NCI-H1092 treated with DMSO at 0.1 percent for 48 hours (cell line): ENCODE measurements at places on chromosomes 16 and 17.

- DNase-seq: no peak
These were observed 24.3 kb upstream of the RFFL start for GRCh38 chr17:35087731-35088355.

- no peak for DNase-seq
These were observed 849 bp upstream of the SOX15 start for GRCh38 chr17:7590743-7591142.

- DNase-seq: no peak
These were observed 32.7 kb downstream of the NFATC3 start for GRCh38 chr16:68117884-68118283.

- no peak for DNase-seq
These were observed 391.3 kb upstream of the CDH5 start for GRCh38 chr16:65975049-65975708.

GRCh38 chr17:78781893-78782304 lies at the start of gene CYTH1:
Gene CYTH1 (minus strand): TSS chr17:78782273. CDS start chr17:78782223, 50 bp downstream.
- no peak for DNase-seq

DNA sequence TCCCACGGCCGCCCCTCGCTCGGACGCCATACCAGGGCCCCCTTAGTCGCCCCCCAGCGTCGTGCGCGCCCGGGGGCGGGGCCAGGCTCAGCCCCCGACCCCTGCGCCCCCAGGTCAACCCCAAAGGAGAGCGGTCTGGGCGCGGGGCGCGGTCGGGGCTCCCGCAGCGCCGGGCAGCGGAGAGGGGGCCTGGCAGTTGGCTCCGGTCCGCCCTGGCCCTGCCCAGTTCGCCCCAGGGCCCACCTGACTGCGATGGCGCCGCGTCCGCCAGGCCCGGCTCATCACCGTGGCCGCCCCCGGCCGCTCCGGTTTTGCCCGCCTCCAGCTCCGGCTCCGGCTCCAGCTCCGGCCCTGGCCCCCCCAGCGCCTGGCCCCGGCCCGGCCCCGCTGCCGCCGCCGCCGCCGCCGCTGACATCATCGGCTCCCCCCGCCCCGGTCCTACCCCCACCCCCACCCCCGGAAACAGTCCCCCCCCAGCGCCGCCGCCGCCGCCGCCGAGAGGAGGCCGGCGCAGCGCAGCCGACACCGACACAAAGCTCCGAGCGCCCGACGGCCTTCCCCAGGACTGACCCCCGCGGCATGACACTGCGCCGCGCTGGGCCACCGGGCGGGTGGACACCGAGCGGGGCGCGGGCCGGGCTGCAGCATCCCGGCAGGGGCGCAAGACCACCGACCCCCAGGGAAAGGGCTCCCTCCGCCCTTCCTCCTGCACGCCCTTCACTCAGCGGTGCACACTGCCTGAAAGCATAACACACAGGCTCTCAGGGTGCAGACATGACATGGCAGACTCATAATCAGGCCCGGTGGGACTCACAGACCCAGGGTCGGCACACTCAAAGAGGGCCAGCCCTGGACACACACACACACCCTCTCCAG lies at the start of gene ZBTB4:
Gene ZBTB4 (minus strand): TSS at position 419 of the 876 bp plus-strand sequence. CDS start 12,830 bp downstream, outside the sequence.
- DNase-seq: peak; percentile 31

DNA sequence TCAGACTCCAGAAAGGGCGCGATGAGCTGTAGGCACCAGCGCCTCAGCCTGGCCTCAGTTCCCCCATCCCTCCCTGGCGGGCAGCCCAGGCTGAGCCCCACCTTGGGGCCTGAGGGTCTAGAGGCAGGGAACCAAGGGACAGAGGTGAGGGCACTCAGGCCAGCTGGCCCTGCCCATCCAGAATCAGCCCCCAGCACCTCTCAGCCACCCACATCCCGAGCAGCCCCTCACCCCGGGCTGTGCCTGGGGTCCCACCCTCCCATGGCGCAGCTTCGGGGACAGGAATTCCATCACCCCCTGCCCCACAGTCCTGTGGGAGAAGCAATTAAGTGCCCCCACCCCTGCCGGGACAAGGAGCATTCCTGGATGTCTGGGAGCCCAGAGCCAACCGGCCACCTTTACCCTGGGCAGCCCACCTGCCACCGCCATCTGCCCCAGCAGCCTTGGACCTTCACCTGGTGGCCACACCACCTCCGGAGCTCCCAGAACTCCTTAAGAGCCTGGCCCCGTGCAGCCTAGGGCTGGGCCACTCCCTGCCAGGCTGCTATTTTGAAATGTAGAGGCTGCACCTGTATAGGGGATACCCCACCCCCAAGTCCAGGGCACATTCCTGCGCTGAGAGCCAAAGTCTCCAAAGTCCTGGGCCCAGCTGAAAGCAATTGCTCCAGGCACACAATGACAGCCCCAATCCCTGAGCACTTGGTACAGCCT lies 33.7 kb upstream of the PVALEF start:
- DNase-seq: no peak

- DNase-seq: no peak
These were observed 118.0 kb upstream of the ZNF469 start for GRCh38 chr16:88264641-88265285.

DNA sequence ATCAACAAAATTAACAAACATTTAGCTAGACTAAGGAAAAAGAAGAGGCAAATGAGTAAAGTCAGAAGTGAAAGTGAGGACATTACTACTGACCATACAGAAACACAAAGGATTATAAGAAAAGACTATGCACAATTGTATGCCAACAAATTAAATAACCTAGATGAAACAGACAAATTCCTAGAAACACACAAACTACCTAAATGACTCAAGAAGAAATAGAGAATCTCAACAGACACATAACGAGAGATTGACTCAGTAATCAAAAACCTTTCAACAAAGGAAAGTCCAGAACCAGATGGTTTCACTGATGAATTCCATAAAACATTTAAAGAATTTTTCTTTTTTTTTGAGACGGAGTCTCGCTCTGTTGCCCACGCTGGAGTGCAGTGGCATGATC lies 35.7 kb upstream of the MYLK3 start:
- DNase-seq: no peak

GRCh38 chr16:72092832-72093447 lies 480 bp downstream of the TXNL4B start:
- no peak for DNase-seq

DNA sequence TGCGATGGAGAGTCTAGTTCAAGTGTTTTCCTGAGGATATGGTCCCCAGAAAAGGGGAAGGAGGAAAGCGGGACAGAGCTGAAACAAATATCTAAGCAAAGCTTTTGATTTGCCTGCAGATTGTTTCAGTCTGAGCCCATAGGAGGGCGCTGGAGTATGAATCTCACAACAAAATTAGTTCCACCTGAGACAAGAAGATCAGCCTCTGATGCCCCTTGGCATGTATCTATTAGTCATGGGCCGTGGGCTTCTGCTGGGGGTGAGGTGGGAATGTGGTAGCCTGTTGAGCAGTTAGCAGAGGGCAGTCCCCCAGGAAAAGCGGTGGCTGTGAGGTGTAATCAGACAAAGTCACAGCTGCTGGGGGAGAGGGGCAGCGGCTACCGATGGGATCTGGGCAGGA lies 446.9 kb downstream of the CA10 start:
- peak; percentile 12 for DNase-seq

DNA sequence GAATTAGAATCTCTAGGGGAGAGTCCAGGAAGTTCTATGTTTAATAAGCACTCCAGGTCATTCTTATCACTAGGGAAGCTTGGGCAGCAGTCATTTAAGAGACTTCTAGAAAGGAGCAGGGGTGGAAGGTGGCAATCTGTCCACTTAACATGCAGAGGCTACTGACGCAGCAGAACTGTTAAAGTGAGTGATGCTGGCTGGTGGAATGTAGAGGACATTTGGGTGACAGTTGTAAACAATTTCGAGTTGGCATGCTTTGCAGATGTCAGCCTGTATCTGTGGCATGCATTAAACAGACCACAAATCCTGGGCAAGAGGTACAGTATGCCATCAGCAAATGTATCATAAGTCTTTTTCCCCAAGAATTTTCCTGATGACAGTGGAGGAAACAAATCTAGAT lies 40.5 kb upstream of the HS3ST3A1 start:
- no peak for DNase-seq

GRCh38 chr17:50275279-50275678 lies 1.0 kb downstream of the TMEM92 start:
- no peak for DNase-seq

GRCh38 chr16:56478281-56479049 lies 27.1 kb downstream of the OGFOD1 start:
- DNase-seq: no peak

GRCh38 chr17:76527430-76528111 lies 9.9 kb downstream of the CYGB start:
- no peak for DNase-seq

- DNase-seq: no peak
These were observed 678.1 kb upstream of the GOT2 start for GRCh38 chr16:59411961-59412841.

GRCh38 chr17:82053556-82054263 lies 2.0 kb downstream of the GPS1 start:
- DNase-seq: no peak

GRCh38 chr16:60279061-60279665 lies 1545.0 kb upstream of the GOT2 start:
- no peak for DNase-seq

DNA sequence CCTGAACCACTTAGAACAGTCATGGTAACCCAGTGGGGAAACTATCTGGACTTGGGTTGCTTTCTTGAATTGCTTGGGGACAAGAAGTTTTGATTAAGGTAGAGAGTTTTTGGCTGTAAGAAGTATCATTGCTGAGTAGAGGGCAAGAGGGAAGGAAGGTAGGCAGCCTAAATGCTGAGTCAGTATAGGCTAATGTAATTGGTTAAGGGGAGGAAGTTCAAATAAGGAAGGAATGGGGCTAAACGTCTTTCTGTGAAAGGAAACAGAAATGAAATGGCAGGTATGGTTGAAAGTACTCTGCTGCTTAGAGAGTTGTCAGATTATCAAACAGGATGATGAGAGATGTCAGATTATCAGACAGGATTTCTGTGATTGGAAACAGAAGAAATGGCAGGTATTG lies 20.3 kb downstream of the KPNB1 start:
- no peak for DNase-seq

DNA sequence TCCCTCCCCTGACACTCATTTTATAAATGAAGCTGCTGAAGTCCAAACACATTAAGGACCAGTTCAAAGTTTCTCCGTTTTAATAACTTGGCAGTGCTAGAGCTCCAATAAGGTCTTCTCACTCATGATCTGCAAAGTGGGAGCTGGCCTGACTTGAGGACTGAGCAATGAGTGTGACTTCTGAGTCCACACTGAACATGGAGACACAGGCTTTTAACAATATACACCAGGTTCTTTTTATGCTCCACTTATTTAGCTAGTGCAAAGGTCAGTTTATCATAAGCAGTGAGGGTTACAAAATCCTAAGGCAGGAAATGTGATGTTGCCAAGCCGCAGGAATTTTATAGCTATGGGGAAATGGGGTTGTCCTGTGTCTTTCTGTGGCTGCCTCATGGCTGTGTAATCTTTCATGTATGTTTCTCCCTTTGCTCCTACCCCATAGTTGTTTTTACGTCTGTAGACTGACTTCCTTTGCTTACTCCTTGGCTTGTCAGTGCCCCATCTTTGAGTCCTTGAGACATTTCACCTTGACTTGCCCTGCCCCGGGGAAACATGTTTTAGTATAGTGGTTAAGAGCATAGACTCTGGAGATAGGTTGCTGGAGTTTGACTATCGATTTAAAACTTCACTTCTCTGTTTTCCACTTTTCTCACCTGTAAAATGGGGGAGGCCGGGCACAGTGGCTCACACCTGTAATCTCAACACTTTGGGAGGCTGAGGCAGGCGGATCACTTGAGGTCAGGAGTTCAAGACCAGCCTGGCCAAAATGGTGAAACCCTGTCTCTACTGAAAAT lies 12.2 kb upstream of the MMD start:
- DNase-seq: no peak

DNA sequence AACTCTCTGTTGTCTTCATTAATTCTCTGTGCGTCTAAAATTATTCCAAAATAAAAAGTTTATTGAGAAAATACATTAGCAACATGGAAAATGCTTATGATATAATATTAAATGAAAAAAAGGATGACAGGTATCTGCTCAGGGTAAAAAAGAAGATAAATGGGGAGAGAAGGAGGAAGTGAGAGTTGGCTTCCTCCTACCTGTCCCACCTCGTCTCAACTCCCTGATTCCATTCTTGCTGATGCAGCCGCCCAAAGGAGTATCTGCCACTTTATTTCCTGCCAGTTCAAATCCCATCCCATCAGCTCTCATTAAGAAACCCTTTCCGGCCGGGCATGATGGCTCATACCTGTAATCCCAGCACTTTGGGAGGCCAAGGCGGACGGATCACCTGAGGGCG lies 72.5 kb upstream of the ALOX12 start:
- DNase-seq: no peak

DNA sequence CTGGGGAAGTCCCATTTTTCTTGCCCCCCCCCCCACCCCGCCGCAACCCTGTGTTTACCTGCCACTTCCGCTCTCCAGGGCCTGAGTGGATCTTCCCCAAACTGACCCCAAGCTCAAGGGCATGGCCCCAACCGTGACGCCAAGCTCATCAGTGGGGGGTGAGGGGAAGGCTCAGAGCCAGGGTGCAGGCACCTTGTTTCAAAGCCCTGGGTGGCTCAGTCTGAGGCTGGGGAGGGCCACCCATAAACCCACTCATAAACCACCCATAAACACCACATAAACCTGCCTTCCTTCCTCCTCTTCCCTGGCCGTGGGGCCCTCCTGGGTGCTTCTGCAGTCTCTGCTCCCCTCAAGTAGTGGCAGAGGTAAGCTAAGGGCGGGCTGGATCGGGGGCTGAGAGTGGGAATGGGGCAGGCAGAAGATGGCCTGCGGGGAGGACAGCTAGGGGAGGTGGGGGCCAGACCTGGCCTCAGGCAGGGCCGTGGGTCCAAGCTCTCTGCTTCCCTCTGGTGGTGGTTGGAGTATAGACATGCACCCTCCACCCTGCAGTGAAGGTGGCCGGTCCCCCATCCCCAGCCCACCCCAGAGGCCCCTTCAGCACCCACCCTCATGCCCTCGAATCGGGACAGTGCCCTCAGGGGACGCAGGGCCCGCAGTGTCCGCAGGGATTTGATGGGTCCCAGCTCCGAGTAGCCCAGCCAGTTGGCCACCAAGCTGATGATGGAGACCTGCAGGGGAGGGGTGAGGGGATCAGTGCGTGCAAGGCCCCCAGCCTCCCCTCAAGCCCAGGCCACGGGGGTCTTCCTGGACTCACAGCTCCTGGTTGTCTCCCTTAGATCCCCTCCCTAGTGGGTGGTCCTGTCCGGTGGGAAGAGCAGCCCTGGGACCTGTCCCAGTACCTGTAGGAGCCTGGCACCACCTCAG lies 14.6 kb upstream of the CD79B start:
- DNase-seq: peak; percentile 23
